ENCODE measurements at places on chromosomes 1 and 21.

GRCh38 chr1:180415985-180416633, 86.3 kb downstream of the ACBD6 start:
- DNase-seq, result no peak
- no peak overlapping the region for H3K4me3 ChIP-seq
- H3K27ac ChIP-seq, result no peak overlapping the region

- H3K4me3 ChIP-seq, result no peak overlapping the region
- H3K27ac ChIP-seq, result no peak overlapping the region
- no peaks in the 10 kb centered on the region for H3K4me1 ChIP-seq
- H3K36me3 ChIP-seq, result no peaks in the 10 kb centered on the region
- H3K27me3 ChIP-seq, result no peaks in the 10 kb centered on the region
- no peak for DNase-seq
Observed at GRCh38 chr21:20451046-20451445, 547.2 kb upstream of the NCAM2 start.

- peaks cover 5% of the 10 kb centered on the region for H3K27me3 ChIP-seq
- H3K4me1 ChIP-seq, result peaks cover 12% of the 10 kb centered on the region
- no peak overlapping the region for H3K27ac ChIP-seq
- no peaks in the 10 kb centered on the region for H3K36me3 ChIP-seq
Observed at GRCh38 chr1:55007625-55008024, 8.9 kb downstream of the BSND start.

GRCh38 chr1:245832771-245833527, 674.1 kb downstream of the SMYD3 start:
- H3K4me1 ChIP-seq, result no peaks in the 10 kb centered on the region
- no peaks in the 10 kb centered on the region for H3K27me3 ChIP-seq
- no peaks in the 10 kb centered on the region for H3K36me3 ChIP-seq
- DNase-seq, result no peak

GRCh38 chr1:27332536-27333281, 9.1 kb upstream of the SYTL1 start:
- H3K27ac ChIP-seq, result no peak overlapping the region
- no peaks in the 10 kb centered on the region for H3K27me3 ChIP-seq
- peaks cover 18% of the 10 kb centered on the region for H3K36me3 ChIP-seq
- no peak overlapping the region for H3K4me3 ChIP-seq

DNA sequence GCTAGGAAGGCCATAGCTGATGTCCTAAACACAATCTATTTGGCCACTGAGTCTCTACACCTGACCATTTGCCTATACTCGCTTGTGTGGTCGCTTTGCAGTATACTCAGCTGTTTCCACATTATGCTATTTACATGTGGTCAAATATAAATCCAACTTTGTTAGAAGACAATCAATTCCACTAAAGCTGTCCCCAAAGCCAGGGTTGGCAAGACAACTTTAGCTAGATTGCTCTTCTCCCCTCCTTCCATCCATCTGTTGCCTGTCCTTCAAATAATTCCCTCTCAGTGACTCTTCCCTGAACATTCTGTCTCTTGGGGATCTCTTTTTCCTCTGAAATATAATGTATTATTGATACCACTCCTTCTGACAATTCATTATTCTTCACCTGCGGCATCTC, 30.1 kb downstream of the AVPR1B start:
- no peaks in the 10 kb centered on the region for H3K4me1 ChIP-seq
- H3K27ac ChIP-seq, result no peak overlapping the region
- H3K4me3 ChIP-seq, result no peak overlapping the region

DNA sequence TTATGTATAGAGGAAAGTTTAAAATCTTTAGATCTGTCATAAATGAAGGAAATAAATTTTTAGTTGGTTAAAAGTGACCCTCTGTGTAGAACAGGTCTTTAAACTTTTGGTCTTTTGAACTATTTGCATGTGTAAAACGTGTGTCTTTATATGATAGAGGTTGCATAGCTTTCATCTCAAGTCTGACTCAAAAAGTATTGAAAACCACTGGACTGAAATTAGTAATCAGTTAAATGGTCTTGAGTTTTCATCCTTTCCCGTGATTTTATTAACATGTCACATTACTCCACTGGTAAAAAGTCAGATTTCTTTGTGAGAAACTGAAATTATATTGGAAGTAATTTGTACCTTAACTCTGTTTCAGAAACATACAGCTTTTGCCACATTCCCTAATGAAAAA, 1.8 kb downstream of the RNPC3 start:
- H3K36me3 ChIP-seq, result no peaks in the 10 kb centered on the region
- no peak overlapping the region for H3K27ac ChIP-seq
- no peak overlapping the region for H3K4me3 ChIP-seq
- no peaks in the 10 kb centered on the region for H3K27me3 ChIP-seq
- no peaks in the 10 kb centered on the region for H3K4me1 ChIP-seq

DNA sequence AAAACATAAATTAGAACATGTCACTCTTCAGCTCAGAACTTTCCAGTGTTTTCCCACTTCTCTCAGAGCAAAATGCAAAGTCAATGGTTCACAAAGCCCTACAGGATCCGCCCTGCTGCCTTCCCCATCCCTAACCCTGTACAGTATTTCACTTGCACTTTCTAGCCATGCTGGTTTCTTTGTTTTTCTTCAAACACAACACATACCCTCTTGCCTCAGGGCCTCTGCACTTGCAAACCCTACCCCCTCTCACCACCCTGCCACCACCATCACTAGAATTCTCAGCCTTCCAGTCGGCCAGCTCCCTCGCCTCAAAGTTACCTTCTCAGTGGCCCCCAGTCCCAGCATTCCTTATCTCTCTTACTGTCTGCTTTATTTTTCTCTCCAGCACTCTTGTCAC, 17.6 kb downstream of the TEX35 start:
- H3K27me3 ChIP-seq, result no peaks in the 10 kb centered on the region
- H3K4me1 ChIP-seq, result no peaks in the 10 kb centered on the region
- H3K4me3 ChIP-seq, result no peak overlapping the region
- no peak for DNase-seq
- H3K36me3 ChIP-seq, result no peaks in the 10 kb centered on the region
- H3K27ac ChIP-seq, result no peak overlapping the region

GRCh38 chr1:27418326-27419185, 26.1 kb downstream of the GPR3 start:
- H3K4me1 ChIP-seq, result peaks cover 12% of the 10 kb centered on the region
- peak overlapping the region; percentile 59 for H3K27ac ChIP-seq
- peaks cover 35% of the 10 kb centered on the region for H3K36me3 ChIP-seq
- H3K4me3 ChIP-seq, result no peak overlapping the region
- DNase-seq, result no peak

DNA sequence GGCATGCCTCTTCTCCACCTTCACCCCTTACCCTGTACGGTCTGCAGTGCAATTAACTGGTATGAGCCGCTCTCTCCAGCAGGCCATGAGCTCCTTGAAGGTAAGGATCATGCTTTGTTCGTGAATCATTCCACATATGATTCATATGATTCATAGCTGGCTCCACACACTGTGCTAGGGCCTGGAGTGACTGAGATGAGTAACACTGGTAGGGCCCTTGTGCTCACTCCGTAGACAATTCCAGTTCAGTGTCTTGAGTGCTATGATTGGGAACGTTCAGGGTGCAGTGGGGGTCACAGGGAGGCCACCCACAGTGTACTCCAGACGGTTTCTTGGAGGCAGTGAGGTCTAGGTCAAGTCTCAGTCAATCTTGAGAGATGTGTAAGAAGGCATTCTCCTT, 239.8 kb downstream of the LMX1A start:
- H3K4me3 ChIP-seq, result no peak overlapping the region
- H3K4me1 ChIP-seq, result 0 out of 2 replicates have a peak, but pooled peaks cover 4% of the 10 kb centered on the region
- H3K36me3 ChIP-seq, result no peaks in the 10 kb centered on the region

DNA sequence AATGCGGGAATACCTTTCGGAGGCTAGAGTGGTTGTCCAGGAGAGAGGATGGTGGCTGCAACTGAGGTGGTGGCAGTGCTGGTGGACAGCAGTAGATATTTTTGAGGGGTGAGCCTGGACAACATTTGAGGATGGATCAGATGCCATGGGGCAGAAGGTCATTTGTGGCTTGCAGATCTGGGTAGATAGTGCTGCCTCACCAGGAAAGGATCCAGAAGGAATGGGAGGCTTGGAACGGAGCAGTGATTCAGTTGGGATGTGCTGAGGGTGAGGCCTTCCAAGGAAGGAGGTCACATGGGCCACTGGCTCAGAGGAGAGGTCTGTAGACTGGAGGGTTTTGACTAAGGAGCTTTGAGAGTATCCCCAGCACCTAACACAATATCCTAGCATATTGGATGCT, 110.8 kb upstream of the KAZN start:
- H3K4me1 ChIP-seq, result no peaks in the 10 kb centered on the region
- H3K27ac ChIP-seq, result no peak overlapping the region
- H3K27me3 ChIP-seq, result no peaks in the 10 kb centered on the region
- DNase-seq, result no peak
- no peak overlapping the region for H3K4me3 ChIP-seq
- H3K36me3 ChIP-seq, result no peaks in the 10 kb centered on the region

DNA sequence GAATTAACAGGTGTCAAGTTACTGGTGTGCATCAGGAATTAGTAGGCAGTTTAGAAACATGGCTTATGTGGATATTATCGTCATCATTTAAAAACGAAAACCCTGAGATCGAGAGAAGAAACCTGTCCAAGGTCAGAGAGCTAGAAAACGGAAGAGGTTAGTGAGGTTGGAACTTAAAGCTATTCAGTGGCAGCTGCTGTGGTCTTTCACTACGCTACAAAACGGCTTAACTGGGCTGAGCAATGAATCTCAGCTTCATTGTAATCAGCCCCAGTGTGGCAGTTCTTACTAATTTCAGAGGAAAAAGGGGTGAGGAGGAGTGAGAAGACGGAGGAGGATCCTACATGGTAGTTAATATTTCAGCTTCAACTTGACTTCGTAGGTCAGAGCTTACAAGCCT, 77.9 kb downstream of the DAB1 start:
- no peak overlapping the region for H3K4me3 ChIP-seq
- H3K36me3 ChIP-seq, result no peaks in the 10 kb centered on the region
- DNase-seq, result no peak
- H3K4me1 ChIP-seq, result no peaks in the 10 kb centered on the region
- no peaks in the 10 kb centered on the region for H3K27me3 ChIP-seq

GRCh38 chr1:71666609-71667008, 585.8 kb upstream of the ZRANB2 start:
- no peaks in the 10 kb centered on the region for H3K27me3 ChIP-seq
- H3K27ac ChIP-seq, result no peak overlapping the region
- DNase-seq, result no peak
- no peak overlapping the region for H3K4me3 ChIP-seq
- H3K4me1 ChIP-seq, result no peaks in the 10 kb centered on the region

- no peak overlapping the region for H3K27ac ChIP-seq
- H3K4me1 ChIP-seq, result no peaks in the 10 kb centered on the region
- DNase-seq, result no peak
Observed at GRCh38 chr1:39657402-39657801, 14.5 kb downstream of the NT5C1A start.

- no peaks in the 10 kb centered on the region for H3K27me3 ChIP-seq
- H3K4me3 ChIP-seq, result no peak overlapping the region
- no peak overlapping the region for H3K27ac ChIP-seq
- H3K4me1 ChIP-seq, result no peaks in the 10 kb centered on the region
Observed at GRCh38 chr1:111956155-111956771, 33.2 kb downstream of the KCND3 start.

DNA sequence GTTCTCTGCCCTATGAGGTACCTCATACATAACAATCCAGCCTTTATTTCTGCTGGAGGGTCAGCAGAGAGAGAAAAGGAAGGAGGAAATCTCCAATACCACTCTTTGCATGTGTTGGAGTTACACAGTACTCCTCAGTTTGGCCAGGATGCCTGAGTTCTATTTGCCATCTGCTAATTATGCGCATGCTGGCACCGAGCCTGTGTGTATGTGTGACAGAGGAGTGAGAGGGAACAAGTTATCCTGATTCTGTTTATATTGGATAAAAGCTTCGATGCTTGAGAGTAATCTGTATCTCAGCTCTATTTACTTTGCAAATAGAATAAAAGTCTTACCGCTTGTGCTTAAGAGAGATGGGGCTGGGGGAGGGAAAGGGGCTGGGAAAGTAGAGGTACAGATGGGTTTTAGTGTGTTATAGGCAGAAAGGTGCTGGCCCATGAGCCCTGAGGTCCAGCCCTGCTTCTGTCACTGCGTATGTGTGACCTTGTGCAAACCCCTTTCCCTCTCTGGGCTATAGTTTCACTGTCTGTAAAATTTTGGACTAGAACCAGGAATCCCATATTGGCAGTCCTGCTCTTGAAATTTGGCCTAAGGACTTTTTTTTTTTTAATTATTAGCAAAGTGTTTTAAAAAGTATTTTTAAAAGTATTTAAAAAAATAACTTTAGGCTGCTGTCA, 54.5 kb upstream of the PLXNA2 start:
- peaks cover 2% of the 10 kb centered on the region for H3K4me1 ChIP-seq
- H3K4me3 ChIP-seq, result no peak overlapping the region
- H3K27me3 ChIP-seq, result no peaks in the 10 kb centered on the region
- H3K27ac ChIP-seq, result no peak overlapping the region

DNA sequence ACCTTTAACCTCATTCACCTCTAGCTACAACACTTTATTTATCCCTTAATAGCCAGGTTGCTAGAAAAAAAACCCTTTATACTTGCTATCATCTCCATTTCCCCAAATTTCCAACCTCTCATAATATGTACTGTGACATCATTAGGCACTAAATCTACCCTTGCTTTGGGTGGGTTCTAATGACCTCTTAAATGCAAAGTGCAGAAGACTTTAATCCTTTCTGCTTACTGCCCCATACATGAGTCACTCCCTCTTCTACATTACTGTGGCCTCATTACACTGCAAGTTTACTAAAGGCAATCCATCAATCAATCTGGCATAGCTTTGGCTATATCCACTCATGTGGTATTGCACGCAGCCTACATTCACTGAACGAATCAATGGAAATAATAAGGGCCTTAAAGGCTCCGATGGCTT, 353.3 kb downstream of the SMYD3 start:
- H3K27ac ChIP-seq, result no peak overlapping the region
- H3K36me3 ChIP-seq, result no peaks in the 10 kb centered on the region
- no peak overlapping the region for H3K4me3 ChIP-seq
- H3K4me1 ChIP-seq, result peaks cover 3% of the 10 kb centered on the region

- no peak overlapping the region for H3K4me3 ChIP-seq
- H3K27me3 ChIP-seq, result no peaks in the 10 kb centered on the region
- DNase-seq, result no peak
- no peak overlapping the region for H3K27ac ChIP-seq
- no peaks in the 10 kb centered on the region for H3K4me1 ChIP-seq
- H3K36me3 ChIP-seq, result no peaks in the 10 kb centered on the region
Observed at GRCh38 chr1:55725378-55725777, 510.2 kb upstream of the USP24 start.

- no peak for DNase-seq
- no peak overlapping the region for H3K4me3 ChIP-seq
- H3K27me3 ChIP-seq, result no peaks in the 10 kb centered on the region
- no peaks in the 10 kb centered on the region for H3K4me1 ChIP-seq
- H3K36me3 ChIP-seq, result no peaks in the 10 kb centered on the region
Observed at GRCh38 chr1:8382608-8383505, 64.9 kb downstream of the SLC45A1 start.
